GF-D8 (cell line): ENCODE measurements at places on chromosomes 4 and X.

DNA sequence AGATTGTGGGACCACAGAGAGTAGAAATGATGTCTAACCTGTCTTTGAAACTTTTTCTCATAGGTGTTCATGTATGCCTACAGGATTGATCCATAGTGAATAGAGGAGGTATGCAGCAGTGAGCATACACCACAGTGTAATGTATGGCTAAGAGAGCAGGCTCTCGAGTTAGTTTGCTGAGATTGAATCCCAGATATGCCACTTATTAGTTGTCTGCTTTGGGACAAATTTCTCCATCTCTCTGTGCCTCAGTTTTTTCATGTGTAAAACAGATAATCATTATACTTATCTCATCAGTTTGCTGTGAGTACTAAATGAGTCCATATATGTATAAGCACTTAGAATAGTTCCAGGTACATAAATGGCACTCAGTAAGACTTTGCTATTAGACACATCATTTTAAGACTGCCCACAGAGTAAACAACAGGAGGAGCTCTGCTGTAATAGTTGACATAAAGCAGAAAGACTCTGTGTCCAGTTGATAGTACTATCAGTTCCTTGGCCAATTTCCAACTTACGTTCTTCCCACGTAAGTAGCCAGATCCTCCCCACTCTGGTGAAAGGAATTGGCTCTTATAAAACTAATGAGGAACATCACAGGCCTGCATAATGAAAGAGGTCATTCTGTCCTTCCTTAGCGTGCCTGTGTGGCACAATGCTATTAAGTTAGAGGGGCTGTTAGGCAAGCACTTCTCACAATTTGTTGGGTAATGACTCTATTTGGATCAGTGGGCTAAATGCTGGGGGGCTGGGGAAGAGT is 20.7 kb upstream of the RNF150 start:
- no peak for DNase-seq

DNA sequence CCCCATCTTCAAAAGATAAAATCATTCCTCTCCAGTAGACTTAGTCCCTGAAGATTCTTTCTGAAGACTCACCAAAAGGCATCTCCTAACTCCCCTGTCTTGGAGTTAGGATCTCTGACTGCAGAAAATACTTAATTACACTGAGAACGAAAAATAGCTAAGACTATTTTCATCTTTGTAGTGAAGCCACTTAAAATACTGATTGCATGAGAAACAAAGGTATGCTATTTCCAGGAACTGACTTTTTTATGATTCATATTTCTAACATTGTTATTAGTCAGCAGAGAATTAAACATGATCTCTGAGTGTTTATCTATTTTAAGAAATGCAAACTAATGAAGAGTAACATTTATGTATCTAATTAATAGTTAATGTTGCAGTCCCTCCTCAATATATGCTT is 71.8 kb upstream of the NR3C2 start:
- DNase-seq, result no peak

DNA sequence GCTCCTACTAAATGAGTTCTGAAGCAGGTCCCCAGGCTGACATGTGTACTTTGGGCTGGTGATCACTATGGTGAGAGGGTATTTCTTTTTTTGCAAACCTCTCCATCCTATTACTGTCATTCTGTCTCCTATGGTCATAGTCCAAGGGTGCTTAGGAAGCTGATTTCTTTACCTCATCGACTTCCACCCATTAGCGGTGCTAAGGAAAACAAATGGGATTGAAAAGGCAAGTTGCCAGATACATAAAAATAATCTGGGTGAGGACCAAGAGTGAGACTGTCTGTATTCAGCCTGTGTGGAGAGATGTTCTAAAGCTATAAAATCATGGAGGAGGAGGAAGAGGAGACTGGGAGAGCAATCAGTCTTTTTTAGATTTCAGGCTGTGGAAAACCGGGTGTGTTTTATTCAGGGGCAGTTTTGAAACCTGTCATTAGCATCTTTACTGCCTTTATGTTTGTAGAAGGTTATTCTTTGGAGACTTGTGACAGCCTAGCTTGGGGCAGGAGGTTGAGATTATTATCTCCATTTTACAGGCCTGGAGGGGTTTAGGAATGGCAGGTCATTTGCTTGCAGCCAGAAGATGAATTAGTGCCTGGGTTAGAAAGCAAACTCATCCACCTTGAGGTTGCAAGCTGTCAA is 1.9 kb downstream of the TMEM164 start:
- DNase-seq, result no peak

DNA sequence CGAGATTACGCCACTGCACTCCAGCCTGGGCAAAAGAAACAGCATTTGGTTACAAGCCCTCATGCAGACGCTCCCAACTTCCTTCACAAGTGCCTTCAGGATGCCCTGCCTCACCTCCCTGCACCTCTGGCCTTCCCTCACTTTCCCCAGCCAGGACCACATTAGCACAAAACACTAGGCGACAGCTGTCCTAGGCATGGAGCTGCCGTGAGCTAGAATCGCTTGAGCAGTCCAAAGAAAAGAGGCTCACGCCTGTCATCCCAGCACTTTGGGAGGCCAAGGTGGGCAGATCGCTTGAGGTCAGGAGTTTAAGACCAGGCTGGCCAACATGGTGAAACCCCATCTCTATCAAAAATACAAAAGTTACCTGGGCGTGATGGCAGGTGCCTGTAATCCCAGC is 15.8 kb downstream of the RNF212 start:
- DNase-seq, result no peak

- DNase-seq, result no peak
These were observed 1072.0 kb upstream of the INTU start for GRCh38 chr4:126560794-126561193.

- no peak for DNase-seq
These were observed 35.6 kb downstream of the GEMIN8 start for GRCh38 chrX:13994104-13994503.

- DNase-seq, result no peak
These were observed 17.7 kb upstream of the PIM2 start for GRCh38 chrX:48936429-48937053.
